ENCODE measurements at places on chromosomes 16 and 17. TPM values are rescaled to one million over a fixed set of nuclear protein-coding genes. Genes with fewer than 3 reads are reported as not detected.

- DNase-seq: peak; percentile 44
These were observed 7.3 kb upstream of the DPEP3 start for GRCh38 chr16:67987460-67988160.

- no peak for DNase-seq
These were observed 29.6 kb upstream of the PVALEF start for GRCh38 chr17:81135505-81136278.

GRCh38 chr16:46932802-46933201 is 40.7 kb downstream of the DNAJA2 start:
- DNase-seq: no peak

- peak; percentile 97 for DNase-seq
These were observed 23.2 kb downstream of the MAP3K14 start for GRCh38 chr17:45293413-45294211.

DNA sequence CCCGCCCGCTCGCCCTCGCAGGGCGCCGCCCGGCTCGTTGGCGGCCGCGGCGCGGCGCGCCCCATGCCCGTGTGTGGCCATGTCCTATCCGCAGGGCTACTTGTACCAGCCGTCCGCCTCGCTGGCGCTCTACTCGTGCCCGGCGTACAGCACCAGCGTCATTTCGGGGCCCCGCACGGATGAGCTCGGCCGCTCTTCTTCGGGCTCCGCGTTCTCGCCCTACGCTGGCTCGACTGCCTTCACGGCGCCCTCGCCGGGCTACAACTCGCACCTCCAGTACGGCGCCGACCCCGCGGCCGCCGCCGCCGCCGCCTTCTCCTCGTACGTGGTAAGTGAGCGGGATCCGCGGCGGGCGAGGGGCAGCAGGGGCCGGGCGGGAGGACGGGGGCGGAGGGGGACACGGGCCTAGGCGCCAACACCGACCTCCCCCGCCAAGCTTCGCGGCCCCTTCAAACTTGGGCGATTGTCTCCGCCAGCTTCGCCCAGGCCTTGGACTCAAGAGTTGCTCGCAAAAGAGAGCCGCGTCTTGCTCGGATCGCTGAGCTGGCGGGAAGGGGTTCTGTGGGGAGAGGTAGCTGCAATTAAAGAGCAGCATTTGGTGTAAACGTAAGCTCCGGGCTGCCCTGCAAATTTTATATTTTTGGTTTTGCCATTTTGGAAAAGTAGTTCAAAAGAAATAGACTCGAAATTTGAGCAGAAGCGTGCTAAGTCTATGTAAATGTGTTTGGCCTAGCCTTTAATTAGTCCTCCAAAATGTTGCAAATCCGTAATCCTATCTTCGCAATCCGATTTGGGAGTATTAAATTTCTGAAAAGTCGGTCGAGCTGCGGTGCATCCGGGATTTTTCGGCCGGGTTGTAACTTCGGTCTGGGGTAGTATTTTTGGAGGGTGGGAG is 702 bp downstream of the IRX5 start:
- no peak for DNase-seq

DNA sequence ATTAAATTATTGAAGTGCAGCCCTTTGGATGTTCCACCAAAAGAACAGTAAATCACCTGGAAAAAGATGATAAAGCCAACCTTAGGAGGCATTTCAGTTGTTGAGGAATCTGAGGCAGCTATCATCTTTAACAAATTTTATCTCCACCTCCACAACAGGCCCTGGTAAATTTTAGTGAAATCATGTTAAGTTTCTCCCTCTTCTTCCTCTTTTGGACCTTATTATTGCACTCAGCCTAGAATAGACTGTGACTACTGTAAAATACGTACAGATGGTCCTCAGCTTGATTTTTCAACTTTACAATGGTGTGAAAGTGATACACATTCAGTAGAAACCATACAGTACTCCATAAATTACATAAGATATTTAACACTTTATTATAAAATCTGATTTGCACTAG is 90.3 kb downstream of the USP32 start:
- no peak for DNase-seq

DNA sequence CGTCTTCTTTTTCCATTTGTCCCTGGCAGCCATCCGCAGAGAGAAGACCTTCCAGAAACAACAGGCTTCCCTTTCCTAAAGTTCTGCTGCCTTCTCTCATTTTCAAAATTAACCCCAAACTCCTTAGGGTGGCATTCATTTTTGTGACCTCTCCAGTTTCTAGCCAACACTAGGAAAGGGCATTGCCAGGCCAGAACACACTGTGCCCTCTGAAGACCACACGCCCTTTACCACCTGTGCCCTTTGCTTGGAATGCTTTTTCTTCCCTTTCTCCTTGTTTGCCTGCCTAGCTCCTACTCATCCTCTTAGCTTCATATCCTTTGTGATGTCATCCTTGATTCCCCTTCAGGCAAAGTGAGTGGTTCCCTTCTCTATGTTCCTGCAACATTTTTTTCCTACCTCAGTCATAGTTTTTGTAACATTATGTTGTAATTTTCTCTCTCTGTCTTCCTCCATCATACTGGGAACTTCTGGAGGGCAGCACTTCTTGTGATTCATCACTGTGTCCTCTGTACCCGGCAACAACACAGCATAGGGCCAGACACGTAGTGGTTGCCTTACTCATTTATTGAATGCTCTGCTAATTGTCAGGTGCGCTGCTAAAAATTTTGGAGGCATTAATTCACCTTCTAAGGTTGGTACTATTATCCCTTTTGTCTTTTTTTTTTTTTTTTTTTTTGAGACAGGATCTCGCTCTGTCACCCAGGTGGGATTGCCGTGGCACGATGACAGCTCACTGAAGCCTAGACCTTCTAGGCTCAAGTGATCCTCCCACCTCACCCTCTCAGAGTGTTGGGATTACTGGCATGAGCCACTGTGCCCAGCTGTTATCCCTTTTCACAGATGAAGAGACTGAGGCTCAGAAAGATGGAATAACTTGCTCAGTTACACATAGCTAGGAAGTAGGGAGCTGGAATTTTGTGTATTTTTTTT is 1.0 kb downstream of the KAT8 start:
- peak; percentile 67 for DNase-seq

DNA sequence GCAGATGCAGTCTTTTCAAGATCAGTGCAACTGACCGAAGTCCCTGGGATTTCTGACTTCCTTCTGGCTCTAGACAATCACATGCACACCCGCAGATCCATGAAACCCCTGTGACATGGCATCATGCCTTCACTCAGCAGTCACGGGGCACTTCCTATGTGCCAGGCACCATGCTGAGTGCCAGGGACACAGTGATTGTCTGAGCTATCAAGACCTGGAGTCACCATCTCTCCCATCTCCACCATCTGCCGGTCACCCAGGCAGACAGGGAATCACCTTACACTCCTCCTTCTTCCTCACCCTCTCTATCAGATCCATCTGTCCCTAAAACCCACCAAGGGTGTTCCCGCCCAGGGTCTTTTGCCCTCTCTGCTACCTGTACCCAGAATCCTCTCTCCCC is 5.3 kb downstream of the BEAN1 start:
- no peak for DNase-seq

DNA sequence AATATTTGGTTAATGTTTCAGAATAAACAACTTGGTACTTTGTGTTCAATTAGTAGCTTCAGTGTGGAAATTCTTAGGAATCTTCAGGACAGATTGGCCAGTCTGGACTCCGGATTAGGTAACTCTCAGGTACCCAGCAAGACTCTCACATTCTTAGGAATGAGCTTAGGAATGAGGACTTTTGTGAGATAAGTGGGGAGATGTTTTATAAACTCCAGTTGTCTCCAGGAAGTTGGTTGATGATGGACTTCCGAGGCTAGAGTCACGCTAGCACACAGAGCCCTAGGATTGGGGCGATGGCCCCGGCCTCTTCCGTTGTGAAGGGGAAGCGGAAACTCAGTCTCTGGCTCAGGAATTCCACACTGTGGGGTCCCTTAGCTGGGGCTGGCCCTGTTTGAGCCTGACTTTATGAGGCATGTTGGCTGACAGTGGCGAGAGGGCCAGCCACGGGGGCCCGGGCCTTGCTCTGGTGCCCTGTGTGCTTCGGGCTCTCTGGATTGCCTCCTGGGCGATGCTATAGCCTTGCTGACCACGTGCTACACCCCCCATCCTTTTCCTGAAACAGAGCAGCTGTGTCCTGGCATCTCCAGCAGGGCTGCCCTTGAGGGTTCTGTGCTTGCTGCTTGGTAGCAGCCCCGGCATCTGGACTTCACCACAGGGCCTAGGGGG is 32.4 kb downstream of the RAB11FIP3 start:
- peak; percentile 41 for DNase-seq

- DNase-seq: no peak
These were observed 236.1 kb upstream of the C16orf82 start for GRCh38 chr16:26830428-26831127.

- no peak for DNase-seq
These were observed 17.6 kb downstream of the CD300A start for GRCh38 chr17:74484066-74484465.

DNA sequence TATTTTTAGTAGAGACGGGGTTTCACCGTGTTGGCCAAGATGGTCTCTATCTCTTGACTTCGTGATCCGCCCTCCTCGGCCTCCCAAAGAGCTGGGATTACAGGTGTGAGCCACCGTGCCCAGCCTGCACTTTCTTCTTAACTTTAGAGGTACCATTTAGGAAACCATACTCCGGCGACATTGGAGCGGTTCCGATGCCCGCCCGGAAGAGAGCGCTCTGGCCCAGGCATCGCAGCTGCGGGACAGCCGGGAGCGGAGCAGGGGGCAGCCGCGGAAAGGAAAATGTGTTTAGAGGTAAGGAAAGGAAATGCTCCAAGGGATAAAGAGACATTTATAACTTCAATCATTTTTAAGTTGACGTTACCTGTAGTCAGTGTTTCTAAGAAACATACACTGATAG is 6.0 kb upstream of the HS3ST3B1 start:
- DNase-seq: no peak

GRCh38 chr17:31527606-31528005 is 136.1 kb downstream of the RAB11FIP4 start:
- peak; percentile 31 for DNase-seq

GRCh38 chr16:89319631-89319885 is 102.1 kb downstream of the ZNF778 start:
- no peak for DNase-seq

GRCh38 chr16:57612494-57612893 is 15.9 kb upstream of the ADGRG1 start:
- no peak for DNase-seq

DNA sequence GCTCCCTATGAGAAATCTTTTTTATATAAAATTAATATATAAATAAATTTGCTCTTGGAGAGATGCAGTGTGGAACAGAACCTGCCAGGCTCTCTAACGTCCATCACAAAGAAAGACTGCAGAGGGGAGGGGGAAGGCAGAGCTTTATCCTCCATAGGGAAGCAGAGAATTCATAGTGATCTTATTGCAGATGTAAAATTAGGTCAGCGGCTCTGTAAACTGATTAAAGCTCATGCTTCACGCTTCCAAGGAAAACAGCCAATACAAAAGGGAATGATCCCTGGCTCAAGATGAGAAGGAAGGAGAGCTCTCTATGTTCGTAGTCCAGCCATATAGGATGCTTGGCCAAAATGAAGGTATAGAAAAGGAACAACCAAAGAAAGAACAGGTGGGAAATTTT is 532.3 kb upstream of the PSMD7 start:
- DNase-seq: no peak

DNA sequence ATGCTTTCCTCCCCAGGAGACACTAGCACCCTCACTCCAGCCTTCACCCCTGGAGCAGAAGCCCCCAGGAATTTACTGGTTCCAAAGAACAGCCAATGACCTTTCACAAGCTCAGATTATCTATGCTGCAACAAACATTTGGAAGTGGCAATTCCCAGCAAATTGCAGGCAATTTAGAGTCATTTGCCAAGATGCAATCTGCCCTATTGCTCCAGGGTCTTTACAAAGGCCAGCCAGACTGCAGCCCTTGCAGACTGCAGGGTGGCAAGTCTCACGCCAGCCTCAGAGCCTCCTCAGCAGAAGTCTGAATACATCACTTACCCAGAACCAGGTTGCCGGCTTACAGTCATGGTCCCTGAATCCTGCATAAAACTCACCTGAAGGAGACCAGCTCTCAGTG is 21.8 kb downstream of the AXIN1 start:
- DNase-seq: no peak

DNA sequence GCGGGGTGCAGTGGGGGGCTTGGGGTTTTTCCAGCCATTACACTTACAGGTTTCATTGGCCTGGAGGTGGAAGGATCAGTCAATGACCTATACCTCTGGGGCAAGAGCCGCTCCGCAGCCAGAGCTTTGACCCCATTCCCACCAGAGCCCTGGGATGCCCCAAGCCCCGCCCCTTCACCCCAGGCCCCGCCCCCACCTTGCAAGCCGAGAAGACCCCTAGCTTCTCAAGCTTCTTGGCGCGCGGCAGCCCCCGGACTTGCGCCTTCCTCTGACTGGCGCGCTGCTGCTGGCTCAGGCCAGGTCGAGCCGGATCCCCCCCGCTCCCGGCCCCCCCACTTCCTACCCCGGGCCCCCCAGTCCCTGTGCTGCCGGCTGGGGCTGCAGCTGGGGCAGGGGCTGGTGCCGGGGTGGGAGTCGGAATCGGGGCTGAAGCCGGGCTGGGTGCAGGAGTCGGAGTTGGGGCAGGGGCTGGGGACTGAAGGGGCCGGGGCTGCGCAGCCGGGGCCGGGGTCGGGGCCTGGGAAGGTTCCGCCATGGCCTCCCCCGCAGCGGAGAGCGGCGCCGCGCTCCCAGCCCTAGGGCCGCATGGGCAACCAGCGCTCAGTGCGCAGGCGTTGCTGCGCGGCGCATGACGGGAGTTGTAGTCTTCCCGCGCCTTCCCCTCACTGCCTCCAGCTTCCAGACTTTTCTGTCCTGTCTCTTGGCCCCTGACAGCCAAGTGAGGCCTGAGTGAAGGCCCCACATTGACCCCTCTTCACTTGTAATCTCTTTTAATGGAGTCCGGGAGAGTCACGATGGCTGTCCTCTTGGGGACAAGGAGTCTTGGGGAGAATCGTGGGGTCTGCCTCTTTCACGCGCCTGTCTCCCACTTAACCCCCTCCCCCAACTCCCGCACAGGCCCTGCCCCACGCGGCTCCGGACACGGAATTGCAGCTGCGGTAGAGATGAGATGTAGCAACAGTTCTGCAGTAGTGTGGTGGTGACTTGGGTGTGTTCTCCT is at the start of gene KAT2A:
KAT2A (minus strand) TSS at position 598 of the 1,000 bp plus-strand sequence; CDS start at position 535, 63 bp downstream.
- DNase-seq: peak; percentile 80

Gene CCL8
- total RNA-seq: 0.61 TPM

Gene SLC2A4
- 30.0 TPM for total RNA-seq

Gene CACNB1
- 5.1 TPM for total RNA-seq

Gene SLC12A4
- 72.5 TPM for total RNA-seq

Gene USP6
- total RNA-seq: 0.04 TPM

Gene CD300A
- total RNA-seq: 17.3 TPM

Gene PABPN1L
- not detected for total RNA-seq

All from adrenal gland (tissue), 19 donors.